Muscle of back (tissue), 13 donors: ENCODE measurements at places on chromosomes 6 and 20.

DNA sequence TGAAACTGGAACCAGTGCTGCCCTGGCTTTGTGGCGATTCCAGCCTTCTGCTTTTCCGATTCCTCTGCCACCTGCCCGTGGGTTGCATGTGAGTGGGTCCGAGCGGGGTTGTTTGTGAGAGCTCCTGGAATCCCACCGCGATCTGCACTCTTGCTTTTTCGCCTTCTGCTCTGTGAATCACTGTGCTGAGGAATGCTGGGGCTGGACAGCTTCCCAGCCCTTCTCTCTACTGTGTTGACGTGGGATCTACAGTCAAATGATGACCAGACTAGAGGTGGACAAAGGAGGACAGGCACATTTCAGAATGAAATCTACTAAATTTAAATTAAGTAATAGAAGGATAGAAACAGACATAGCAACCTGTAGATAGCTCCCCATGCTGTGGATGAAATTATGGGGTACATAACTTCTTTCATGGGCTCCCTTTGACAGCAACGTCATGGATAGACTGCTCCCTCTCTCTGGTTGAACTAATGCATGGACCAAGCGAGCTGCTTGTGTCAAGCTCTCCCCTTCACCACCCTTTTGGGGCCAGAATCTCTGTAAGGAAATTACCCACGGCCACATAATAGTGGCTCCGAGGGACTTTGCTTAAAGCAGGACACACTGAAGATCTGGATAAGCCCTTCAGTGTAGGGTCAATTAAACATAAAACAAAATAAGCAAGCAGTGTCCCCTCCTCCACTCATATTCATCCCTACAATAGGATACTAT is 2.0 kb downstream of the FNDC1 start:
- peak; percentile 66 for DNase-seq

- DNase-seq = no peak
Measured at GRCh38 chr6:151551223-151551857, 57.5 kb downstream of the CCDC170 start.

- no peak for DNase-seq
Measured at GRCh38 chr20:44133424-44133823, 53.6 kb downstream of the JPH2 start.

GRCh38 chr6:4378319-4378996 is 243.1 kb upstream of the ECI2 start:
- DNase-seq = no peak

GRCh38 chr20:24530131-24530680 is 60.8 kb downstream of the SYNDIG1 start:
- DNase-seq = no peak

DNA sequence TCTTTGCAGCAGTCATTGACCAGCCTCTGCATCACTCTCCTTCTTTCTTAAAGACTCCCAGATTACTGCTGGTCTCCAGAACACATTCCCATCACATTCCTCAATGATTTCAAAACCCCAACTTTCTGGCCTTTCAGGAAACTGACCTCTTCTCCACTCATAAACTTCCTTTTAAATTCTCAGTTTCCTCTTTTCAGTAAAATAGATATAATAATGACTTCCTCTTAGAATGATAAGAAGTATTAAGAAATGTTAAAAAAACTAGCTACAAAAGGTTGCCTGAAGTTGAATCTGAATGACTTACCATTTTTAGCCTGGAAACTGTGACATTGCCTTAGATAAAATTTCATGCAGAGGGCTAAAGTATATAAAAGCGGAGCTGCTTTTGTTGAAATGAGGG is 239.3 kb downstream of the OGFRL1 start:
- no peak for DNase-seq

- DNase-seq = peak; percentile 49
Measured at GRCh38 chr20:39048000-39048696, 86.0 kb downstream of the DHX35 start.

DNA sequence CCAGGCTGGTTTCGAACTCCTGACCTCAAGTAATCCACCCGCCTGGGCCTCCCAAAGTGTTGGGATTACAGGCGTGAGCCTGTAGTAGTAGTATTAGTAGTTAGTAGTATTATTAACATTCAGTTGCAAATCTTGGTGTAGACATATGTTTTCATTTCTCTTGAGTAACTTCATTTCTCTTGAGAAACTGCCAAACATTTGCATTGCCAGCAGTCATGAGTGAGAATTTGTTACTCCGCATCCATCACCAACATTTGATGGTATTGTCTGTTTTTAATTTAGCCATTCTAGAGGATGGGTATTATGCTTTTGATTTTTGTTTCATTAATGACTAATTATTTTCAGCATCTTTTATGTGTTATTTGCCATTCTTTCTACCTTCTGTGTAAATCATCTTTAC is 1.5 kb upstream of the ERVFRD-1 start:
- no peak for DNase-seq

DNA sequence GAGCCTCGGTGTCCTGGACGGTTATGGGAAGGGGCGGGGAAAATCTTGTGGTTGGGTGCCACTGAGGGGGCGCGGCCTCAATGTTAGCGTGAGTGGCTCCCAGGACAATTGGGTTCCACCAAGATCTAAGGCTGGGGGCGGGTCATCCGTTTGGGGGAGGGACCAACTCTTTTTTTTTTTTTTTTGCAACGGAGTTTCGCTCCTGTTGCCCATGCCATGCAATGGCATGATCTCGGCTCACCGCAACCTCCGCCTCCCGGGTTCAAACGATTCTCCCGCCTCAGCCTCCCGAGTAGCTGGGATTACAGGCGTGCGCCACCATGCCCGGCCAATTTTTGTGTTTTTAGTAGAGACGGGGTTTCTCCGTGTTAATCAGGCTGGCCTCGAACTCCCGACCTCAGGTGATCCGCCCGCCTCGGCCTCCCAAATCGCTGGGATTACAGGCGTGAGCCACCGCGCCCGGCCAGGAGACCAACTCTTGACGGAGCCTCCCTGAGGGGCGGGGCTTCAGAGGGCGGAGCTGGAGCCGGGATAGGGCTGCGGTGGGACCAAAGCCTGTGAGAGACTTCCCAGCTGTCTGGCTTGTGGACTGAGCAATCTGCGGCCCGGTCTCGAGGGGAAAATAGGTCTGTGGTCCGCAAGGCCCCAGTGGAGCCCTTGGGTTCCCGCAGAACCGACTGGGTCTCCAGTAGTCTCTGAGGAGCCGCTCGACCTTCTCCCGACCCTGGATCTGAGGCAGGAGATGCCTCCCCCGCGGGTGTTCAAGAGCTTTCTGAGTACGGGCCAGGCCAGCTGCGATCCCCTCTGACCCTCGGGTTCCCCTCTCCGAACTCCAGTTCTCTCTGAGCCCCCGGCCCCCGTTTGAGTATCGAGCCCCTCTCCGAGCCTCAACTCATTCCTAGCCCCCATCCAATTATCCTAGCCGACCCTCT is 1.1 kb downstream of the SPAG4 start:
- peak; percentile 72 for DNase-seq

DNA sequence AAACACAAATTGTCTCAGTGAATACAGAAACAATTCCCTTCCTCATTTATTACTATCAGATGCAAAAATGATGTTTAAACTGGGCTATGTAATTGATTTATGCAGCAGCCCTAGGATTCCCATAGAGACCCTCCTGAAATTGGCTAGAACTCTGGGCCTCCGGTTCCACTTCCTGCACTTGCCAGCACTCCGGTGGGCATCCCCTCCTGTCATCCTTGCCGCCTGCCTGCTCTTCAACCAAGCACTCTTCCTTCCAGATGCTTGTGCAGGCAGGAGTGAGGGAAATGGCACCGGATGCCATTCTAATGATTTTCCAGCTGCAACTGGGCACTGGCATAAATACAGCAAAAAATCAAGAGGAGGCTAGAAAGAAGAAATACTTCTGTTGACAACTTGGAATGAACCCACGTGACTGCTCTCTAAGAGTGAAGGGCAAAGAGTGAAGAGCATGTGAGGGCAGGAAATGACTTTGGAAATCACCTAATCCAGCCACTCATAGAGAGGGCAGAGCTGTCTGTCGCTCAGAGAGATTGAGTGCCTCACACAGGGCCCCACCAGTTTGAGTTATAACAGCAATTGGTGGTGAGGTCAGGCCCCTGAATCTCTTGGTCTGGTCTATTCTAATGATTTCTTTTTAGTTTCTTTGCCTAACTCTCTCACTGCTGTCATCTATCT is 3.7 kb upstream of the NEDD9 start:
- DNase-seq = no peak

DNA sequence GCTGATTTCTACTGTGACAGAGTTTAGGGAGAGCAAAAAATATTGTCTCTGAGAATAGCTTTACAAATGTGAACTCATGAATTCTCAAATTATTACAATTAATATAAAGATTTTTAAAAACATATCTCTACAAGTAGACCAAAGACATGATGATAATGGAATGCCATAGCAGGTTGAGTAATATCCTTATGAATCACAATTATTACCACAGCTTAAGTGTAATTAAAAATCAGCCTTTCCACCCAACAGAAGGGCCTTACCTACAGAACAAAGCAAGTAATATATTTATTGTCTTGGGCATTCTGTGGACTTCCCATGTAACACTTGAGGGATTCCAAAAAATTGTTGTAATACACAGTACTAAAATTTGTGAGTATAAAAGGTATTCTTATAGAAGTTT is 1099.6 kb upstream of the GJE1 start:
- no peak for DNase-seq

DNA sequence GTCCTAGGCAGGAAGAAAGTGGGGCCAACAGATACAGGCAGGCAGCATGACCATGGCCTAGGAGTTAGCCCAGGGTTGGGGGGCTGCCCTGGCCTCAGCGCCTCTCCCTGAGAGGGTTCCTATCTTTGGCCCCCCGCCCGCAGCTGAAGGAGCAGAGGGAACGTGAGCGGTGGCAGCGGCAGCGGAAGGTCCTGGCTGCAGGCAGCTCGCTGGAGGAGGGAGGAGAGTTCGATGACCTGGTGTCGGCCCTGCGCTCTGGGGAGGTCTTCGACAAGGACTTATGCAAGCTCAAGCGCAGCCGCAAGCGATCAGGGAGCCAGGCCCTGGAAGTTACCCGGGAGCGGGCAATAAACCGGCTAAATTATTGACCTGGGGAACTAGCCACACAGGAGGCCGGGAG is 32.6 kb downstream of the MOCS1 start:
- no peak for DNase-seq

DNA sequence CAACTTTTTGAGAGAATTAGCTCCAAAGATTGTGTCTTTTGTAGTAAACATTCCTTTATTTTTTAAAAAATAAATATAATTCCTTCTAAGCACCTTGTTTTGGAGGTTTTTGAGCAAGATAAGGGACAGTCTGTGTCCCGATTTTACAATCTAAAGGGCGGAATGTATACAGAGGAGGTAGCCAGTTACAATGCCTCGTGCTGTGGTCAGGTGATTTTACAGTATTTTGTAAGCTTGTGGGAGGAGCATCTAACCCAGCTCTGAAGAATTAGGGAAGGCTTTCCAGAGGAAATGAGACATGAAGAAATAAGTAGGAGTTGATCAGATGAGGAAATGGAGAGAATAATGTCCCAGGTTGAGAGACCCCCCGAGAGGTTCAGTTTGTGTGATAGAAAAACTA is 1.3 kb downstream of the HINT3 start:
- peak; percentile 15 for DNase-seq

DNA sequence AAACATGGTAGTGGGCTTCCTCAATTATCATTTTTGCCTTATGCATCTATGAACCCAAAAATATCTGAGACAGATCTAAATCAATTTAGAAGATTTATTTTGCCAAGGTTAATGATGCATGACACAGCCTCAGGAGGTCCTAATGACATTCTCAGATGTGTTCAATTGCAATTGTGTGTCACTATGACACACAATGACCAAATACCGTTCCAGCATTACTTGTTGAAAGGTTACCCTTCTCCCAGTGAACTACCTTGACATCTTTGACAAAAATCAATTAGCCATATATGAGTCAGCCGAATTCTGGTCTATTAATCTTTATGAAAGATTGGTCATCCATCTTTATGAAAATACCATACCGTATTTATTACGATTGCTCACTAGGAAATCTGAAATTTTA is 592.5 kb upstream of the GJE1 start:
- DNase-seq = no peak

- DNase-seq = no peak
Measured at GRCh38 chr6:126261792-126262421, 78.0 kb upstream of the CENPW start.

DNA sequence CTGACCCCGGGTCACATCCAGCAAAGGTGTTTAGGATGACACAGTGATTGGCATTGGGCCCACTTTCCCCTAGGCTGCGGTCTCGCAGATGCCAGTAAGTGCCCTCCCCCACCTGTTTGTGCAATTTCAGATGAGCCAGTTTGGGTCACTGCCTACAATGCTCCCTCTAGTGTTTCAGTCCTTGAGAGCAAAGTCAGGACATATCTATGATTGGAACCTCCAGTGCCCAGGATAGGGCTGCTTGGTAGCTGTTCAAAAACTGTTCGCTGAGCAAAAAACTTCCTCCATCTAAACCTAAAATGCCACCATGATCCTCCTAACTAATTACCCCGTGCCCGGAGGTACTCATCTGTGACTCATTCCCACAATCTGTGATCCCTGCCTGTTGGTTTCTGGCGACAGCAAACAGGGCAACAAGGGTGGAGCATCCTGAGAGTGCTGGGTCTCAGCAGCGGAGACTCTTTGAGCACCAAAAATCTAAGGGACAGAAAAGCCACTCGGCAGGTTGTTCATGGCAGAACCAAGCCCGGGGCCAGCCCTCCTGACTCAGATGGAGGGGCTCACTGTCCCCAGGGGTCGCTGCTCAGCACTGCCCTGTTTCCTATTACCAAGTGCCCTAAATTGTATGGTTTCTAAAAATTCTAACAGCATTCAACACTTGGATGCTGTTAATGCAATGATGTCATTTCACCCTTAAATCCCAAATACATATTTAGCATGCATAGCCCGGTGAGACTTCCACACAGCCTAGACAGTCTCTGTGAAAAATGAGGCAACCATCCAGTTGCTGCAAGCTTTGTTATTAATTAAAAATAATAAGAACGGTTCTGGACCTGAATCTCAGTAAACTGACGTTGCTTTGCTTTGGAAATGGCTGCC is 5.0 kb downstream of the VSX1 start:
- no peak for DNase-seq

DNA sequence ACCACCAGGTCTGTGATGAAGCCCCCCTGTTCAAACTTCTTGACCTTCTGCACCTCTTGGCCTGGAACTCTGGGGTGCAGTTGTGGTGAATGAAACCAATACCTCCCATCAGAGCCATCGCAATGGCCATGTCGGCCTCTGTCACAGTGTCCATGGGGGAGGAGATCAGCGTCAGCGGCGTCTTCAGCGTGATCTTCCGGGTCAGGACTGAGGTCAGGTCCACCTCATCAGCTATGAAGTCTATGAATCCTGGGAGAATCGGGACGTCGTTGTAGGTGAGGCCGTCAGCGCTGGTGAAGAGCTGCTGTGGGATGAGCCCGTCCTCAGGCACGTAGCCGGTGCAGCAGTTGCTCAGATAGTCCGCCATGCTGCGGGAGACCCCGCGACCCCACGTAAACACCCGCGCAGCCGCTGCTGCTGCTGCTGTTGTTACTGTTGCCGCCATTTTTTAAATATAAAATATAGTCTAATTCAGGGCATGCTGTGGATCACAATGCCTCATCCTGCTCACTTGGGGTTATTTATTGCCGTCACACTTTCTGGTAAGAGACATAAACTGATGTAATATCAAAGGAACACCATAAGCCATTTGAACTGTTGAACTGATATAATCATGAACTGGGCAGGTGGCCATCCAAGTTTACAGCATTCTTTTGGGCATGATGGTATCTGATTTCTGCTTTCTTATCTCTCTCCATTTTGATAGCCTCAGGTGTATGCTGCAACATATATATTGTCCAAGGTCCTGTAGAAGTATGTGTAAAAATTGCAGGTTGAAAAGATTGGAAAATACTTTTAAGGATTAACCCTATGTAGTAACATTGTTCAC is 18.7 kb upstream of the RNF144B start:
- DNase-seq = no peak

- DNase-seq = no peak
Measured at GRCh38 chr6:48511378-48511777, 400.4 kb upstream of the PTCHD4 start.

GRCh38 chr6:119138906-119139541 is 60.6 kb upstream of the FAM184A start:
- no peak for DNase-seq
